ENCODE measurements at places on chromosomes 5 and 9.

DNA sequence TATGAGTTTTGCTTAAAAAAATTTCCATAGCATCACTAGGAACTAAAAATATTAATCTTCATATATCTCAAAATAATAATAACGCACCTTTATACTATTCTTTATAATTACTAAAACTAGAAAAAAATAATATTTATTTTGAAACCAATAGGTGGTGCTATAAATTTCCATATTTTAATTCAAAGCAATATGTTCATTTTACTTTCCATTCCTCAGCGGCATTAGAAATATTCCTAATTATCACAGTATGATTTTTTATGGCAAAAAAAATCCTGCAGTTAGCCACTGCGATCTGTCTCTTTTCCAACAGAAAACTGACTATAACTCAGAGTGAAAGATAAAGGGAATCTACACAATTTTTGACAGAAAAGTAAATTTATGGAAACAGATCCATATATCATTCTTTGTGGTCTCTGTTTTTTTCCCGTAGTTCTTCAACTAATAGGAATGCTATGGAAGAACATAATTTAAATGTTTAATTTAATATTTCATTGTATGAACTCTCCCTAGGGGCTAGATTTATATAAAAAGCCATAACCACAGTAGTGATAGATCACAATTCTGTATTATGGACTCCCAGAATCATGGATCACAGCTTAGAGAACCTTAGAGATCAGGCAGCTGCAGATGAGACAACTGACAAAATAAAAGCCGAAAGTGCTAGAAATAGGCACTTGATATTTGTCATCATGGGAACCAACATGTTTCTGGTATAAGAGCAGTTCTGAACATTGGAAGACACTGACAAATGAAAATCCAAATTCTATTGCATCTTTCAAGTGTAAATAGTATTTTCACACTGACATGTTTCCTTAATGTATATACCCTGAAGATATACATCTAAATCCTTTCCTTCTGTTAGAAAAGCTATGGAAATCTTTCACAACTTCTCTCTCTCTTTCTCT lies 167.7 kb upstream of the MPDZ start:
- ATAC-seq = no peak

- ATAC-seq = no peak
Observed at GRCh38 chr5:116970318-116970717, 395.7 kb upstream of the SEMA6A start.

DNA sequence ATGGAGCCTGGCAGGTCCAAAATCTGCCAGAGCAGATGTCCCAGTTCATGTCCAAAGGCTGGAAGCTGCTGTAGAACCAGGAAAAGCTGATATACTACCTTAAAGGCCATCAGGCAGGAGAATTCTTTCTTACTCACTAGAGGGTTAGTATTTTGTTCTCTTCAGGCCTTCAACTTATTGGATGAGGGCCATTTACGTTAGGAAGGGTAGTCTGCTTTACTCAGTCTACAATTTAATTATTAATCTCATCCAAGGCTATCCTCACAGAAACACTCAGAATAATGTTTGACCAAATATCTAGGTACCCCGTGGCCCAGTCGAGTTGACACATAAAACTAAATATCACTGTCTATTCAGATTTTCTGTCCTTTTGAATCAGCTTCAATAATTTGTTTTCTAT lies 437.4 kb downstream of the TLE4 start:
- ATAC-seq = no peak

DNA sequence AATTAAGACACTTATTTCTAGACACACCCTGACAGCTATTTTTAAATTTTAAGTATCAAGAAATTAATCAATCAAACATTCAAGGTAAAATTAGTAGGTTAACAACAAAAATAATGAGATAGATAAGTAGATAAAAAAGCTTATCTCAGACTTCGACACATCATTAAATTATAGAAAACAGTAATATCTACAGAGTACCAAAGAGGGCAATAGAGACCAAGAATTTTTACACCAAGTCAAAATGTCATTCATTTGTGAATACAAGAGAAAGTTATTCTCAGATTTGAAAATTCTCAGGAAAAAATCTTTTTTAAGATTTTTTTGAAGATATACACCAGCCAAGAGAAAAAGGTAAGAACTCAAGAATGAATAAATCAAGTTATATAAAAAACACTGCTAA lies 445.6 kb downstream of the ACTL7B start:
- no peak for ATAC-seq

- no peak for ATAC-seq
Observed at GRCh38 chr5:156949424-156949823, 13.6 kb downstream of the TIMD4 start.

DNA sequence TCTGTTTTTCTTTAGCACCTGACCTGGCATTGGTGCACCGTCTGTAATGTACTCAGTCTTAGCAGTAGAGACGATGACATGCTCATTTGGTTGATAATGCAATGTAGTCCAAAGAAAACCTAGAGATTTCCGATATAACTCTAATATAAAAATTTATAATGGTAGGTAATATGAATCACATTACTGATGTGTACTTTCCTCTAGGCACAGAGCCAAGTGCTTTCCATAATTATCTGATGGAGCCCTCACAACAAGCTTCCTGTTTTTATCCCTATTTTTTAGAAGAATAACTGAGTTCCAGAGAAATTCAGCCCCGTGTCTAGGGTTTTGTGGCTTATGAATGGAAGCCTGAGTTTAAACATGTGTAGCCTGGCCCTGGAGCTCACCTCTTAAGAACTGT lies 53.7 kb downstream of the KDM4C start:
- no peak for ATAC-seq

GRCh38 chr9:127754099-127755060 lies 19.3 kb upstream of the TOR2A start:
- ATAC-seq = no peak

- ATAC-seq = peak; percentile 67
Observed at GRCh38 chr5:122076669-122077365, 1.2 kb downstream of the LOX start.

- no peak for ATAC-seq
Observed at GRCh38 chr5:91379246-91379913, 3.7 kb downstream of the ARRDC3 start.

GRCh38 chr9:69431203-69431602 lies 106.2 kb downstream of the ENTREP1 start:
- ATAC-seq = no peak

- peak; percentile 21 for ATAC-seq
Observed at GRCh38 chr9:70494221-70494620, 79.8 kb upstream of the KLF9 start.

GRCh38 chr5:143796753-143797152 lies 15.2 kb upstream of the HMHB1 start:
- no peak for ATAC-seq

DNA sequence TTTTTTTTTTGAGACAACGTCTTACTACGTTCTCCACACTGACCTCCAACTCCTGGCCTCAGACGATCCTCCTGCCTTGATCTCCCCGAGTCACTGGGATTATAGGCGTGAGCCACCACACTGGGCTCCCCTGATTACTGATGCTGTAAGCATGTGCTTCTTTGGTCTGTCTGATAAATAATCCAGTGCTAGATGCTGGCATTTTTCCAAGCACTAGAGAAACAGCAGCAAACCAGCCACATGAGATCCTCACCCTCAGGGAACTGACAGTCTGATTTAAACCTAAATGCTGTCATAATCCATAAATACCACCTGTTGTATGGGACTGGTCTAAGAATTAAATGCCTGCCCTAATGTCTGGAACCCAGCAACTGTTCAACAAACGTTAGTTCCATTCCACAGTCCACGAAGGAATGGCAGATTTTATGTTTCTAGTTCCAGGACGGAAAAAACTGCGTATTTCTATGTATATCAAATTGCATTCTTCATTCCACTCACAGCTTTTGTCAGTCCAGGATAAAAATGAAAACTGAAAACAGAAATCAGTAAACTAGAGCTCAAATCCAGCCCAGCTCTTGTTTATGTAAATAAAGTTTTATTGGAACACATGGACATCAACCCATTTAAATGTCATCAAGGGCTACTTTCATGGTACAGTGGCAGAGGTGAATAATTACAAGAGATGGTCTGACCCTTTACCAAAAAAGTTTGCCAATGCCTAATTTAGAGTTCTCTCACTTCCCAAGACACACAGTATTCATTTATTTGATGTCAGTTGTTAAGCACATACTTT lies 20.1 kb downstream of the SLC35D2 start:
- ATAC-seq = no peak
